ENCODE measurements at places on chromosomes 7 and 10.
A peak's percentile ranks its signal among the peaks of the same experiment; 100 is the strongest.

DNA sequence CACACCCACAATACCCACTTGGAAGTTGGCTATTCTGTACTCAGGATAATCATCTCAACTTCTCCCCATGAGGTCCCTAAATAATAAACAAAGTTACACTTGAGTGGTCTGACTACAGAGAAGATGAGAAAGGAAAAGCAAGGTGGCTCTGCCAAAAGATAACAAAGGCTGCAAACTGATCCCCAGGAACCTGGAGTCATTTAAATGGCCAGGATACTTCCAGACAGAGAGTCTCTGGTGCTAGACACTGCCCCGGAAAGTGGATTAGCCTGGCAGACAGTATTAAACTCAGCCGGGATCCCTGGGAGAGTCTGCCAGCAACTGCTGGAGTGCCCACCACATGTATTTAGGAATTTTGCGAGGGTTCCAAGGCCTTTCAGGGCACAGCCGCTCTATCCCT is 93.7 kb downstream of the DGKI start:
- DNase-seq, result no peak

DNA sequence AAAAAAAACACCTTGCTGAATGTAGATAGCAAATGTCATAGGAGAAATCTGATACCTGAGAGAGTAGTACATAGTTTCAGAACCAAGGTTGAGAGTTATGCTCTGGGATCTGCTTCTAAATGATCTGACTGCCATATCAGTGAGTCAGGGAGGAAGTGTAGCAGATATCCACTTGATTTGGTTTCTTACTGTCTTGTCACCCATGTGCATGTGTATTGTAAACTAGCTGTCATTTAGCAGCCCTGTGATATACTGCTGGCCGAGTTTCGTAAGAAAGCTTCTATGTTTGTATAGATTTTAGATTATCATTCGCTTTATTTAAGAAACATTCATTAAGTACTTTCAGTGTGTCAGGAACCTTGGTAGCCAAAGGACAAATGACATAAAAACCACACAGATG is 42.0 kb downstream of the SP4 start:
- no peak for DNase-seq

GRCh38 chr10:22629852-22630233 is 84.5 kb downstream of the PIP4K2A start:
- DNase-seq, result no peak

DNA sequence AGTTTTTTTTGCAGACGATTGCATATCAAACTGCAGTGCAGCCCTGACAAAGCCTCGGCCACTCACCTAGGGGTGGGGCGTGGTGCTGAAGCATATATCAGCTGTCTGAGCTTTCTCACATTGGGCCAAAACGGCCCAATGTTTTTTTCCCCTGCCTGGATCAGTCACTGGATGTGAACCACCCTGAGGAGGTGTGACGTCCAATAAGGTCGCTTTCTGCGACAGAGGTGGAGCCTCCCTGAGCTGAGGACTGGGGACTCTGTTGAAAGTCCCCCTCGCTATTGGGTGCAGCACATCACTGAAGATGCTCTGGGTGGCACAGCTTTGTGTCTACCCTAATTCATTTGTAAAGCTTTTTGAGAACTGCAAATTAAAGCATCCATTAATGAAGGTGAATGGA is 60.9 kb downstream of the SEM1 start:
- no peak for DNase-seq

DNA sequence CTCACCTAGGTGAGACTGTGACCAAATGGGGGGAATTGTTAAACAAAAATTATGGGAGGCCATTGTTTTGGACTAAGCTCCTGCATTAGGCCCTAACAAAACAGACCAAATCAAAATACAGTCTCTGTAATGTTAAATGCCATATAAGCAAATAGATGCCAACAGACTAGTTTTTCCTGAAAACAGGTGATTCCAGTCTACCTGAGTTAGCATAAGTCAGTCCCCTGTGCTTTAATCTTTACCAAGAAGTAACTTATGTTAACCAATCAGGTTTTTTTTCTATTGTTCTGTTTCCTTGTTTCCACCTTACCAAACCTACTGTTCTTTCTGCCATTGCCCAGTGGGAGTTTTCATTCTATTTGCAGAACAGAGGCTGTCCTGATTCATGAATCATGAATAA is 48.0 kb downstream of the PDZD8 start:
- no peak for DNase-seq

GRCh38 chr7:130292682-130293257 is at the start of gene CPA4:
TSS of gene CPA4 (plus strand) at chr7:130293161. CDS start at chr7:130293181, 20 bp downstream.
- DNase-seq, result peak; percentile 73

GRCh38 chr10:11875494-11876281 is 52.5 kb downstream of the PROSER2 start:
- DNase-seq, result peak; percentile 83

- peak; percentile 47 for DNase-seq
Observed at GRCh38 chr10:114623661-114624294, 34.3 kb downstream of the ABLIM1 start.

GRCh38 chr10:1809139-1809741 is 71.9 kb upstream of the ADARB2 start:
- no peak for DNase-seq

DNA sequence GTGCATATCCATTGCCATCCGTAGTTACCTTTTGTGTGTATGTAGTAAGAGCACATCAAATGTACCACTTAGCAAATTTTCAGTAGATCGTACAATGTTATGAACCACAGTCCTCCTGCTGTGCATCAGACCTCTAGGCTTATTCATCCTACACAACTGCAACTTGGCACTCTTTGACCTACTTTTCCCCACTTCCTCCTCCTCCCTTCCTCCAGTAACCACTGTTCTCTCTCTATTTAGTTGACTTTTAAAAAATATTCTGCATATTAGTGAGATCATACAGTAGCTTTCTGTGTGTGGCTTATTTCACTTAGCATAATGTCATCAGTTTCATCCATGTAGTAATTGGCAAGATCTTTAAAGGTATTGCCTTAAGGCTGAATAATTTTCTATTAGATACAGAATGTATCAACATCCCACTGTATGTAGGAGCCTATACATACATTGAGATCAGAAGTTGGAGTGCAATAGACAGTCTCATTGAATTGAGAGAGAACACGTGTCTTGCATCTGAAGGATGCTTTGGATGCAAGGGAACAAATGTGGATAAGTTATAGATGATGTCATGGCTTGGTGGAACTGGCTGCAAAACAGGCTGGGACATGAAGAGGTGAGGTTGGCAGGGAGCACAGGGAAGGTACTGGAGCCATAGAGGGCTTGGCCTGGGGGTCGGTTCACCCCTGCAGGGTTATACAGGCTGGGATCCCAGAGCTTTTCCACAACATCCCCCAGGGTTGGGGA is 83.0 kb upstream of the FAM180A start:
- DNase-seq, result no peak

DNA sequence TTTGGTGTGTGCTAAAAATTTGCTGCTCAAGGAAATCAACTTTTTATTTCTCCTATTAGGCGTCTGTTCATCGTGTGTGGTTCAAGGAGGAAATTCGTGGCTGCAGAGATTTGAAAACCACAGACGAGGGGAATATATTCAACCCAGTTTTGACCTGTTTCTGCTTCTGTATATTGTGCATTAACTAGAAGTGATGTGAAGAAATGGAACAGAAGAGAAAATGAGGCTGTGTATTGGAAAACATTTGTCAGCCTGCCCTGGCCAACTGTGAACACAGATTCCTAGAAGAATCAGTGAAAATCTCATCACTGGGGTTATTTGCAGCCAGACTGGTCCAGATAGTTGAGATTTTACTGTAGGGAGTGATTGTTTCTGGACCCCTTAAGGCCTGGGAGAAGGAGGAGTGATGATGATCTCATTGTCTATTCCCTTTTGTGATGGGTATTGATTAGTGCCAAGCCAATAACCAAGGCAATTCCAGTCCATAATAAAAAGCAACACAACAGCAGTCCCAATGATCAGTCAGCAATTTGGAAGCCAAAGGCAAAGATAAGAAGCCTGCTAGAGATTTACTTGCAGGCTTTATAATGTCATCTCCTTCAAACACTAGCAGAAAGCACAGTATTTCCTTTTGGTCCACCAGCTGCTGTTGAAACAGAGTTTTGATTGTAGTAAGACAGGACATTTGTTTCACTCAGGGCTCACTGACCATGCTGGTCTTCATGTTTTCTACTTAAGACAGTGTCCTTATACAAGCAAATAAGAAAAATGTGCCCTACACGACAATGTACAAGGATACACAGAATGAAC is 339.4 kb downstream of the PRPF18 start:
- DNase-seq, result no peak

DNA sequence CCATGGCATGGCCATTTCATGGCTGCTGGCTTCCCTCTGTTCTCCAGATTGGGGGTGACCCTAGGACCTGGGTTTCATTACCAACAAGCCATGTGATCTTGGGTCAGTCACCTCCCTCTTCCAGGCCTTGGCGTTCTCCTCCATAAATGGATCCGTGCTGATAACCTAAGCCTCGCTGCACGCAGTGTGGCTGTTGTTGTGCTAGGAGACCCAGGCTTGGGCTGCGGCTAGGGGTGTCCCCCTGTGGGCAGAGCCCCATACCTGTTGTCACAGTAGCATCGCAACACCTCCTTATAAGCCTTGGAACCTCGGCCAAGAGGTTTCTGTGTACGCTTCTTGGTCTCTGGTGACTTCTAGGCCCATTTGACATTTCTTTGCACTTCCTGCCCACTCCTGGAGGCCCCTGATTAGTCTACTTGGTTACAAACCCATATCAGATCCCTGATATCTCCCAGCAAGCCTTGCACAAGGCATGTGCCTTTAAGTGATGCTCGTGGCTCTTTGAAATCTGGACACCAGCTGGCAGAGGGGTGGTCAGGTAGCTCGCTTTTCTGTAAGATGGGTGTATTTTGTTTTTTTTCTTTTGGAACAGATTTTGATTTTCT is 23.6 kb downstream of the ZMIZ1 start:
- DNase-seq, result no peak

DNA sequence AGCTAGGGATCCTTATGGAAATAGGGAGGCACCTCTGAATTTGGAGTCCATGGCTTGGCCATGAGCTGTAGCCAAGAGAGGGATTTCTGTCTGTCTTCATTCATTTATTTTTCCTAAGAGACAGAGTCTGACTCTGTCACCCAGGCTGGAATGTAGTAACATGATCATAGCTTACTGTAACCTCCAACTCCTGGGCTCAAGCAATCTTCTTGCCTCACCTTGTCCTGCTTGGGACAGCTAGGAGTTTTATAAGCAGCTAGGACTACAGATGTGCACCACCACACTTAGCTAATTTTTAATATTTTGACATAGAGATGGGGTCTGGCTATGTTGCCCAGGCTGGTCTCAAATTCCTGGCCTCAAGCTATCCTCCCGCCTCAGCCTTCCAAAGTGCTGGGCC is 8.5 kb upstream of the HABP2 start:
- no peak for DNase-seq

- no peak for DNase-seq
Observed at GRCh38 chr10:79336276-79336675, 11.0 kb upstream of the PPIF start.

DNA sequence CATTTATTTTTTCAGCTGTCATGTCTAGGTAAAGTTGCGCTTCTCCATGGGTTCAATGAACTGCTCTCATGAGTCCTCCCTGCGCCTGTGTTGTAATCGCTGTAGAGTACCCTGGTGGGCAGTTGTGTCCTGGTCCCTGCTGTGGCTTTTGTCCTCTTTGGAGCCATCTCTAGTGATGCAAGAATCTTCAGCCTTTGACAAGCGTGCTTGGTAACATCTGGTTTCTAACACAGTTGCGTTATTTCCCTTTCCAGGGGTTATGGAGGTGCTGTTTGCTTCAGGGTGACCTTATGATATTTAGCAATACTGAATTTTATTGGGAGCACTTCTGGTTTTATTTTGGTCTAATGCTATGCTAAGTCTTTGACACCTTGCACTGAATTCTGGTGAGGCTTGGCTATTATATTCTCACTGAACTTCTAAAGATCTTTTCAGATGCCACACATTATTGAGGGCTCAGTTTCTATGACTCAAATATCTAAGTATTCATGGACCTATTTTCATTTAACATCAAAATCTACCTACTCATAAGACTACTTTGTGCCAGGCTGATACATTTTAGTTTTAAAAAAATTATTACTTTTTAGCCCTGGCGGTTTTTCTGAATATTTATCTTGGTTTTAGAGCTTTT is 88.6 kb downstream of the FANK1 start:
- DNase-seq, result no peak

DNA sequence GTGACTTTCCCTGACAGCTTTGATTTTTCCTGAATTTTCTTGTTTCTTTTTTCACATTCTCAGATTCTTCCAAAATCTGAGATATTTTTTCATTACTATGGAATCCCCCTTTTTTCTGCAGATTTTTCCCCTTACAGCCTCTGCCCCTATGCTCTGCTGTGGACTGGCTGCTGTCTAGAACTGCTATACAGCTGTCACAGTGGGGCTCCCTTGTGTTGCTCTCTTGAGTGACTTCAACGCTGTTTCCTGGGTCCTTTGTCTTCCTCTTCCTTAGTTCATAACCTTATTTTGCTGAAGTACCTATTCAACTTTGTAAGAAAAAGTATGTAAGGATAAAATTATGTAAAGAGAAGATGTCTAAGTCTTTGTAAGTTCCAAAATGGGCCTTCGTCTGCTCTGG is 234.1 kb upstream of the YAE1 start:
- DNase-seq, result no peak

- DNase-seq, result no peak
Observed at GRCh38 chr7:47473499-47474210, 108.3 kb downstream of the TNS3 start.

GRCh38 chr7:94045581-94045980 is 41.4 kb upstream of the BET1 start:
- no peak for DNase-seq

DNA sequence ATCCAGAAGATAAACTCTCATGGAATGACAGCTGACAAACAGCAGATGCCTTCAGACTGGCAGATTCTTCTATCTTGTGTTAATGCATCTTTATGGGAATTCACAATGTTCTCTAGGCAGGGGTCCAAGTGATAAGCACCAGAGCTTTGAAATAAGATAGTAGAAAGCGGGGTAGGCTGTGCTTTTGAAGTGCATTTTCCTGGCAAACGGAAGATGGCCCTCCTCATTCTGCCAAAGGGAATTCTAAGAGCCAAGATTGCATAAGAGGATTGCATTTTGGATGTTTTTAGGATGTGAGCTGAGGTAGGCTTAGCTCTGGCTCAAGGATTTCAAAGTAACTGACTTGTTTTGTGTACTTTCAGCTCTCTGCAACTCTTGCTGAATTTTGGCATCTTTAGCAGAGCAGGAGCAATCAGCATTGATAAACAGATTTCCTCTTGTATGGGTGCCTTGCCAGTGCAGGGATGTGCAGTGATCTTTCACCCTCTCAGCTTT is 298.5 kb upstream of the KLF6 start:
- no peak for DNase-seq

GRCh38 chr7:141480953-141481352 is 70.3 kb upstream of the AGK start:
- no peak for DNase-seq

- no peak for DNase-seq
Observed at GRCh38 chr7:129843365-129843898, 109.3 kb downstream of the UBE2H start.

- DNase-seq, result no peak
Observed at GRCh38 chr7:148230296-148230695, 360.3 kb upstream of the C7orf33 start.

- no peak for DNase-seq
Observed at GRCh38 chr7:96441436-96442084, 119.7 kb upstream of the SLC25A13 start.
